Right ventricle myocardium superior (tissue), 1 donor: ENCODE measurements at places on chromosomes 16 and 17. TPM values are rescaled to one million over a fixed set of nuclear protein-coding genes. Genes with fewer than 3 reads are reported as not detected.

GRCh38 chr17:81385320-81386111 is 9.7 kb upstream of the BAHCC1 start:
- DNase-seq = peak; percentile 60

GRCh38 chr17:41583137-41584127 is 3.3 kb downstream of the KRT14 start:
- no peak for DNase-seq

Gene ZNF207
- 54.4 TPM for total RNA-seq

GRCh38 chr17:3271072-3271848 is 26.9 kb downstream of the OR3A1 start:
- DNase-seq = no peak

DNA sequence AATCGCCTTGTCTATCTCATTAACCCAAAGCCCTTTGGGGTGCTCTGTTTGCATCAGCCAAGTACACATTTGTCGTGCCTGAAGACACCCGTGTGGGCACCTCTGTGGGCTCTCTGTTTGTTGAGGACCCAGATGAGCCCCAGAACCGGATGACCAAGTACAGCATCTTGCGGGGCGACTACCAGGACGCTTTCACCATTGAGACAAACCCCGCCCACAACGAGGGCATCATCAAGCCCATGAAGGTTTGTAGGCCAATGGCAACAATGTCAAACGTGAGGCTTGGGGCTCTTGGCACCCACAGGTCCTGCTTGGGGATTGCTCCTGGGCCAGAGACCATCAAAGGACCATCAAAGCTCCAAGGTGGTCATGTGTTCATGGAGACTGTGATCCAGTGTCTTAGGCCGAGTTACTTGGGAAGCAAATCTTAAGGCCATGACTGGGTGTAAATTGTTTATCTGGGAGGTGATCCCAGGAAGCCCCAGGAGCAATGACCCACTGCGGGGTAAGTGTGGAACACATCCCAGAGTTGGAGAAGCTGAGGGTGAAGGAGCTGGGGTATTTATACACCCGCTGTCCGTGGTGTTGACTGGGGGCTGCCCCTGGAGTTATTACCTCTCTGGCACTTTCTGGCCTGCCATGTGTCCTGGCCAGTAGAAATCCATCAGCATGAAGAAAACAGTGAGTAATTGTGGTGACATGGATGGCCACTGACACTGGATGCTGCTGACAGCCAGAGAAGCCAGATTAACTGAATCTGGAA is 24.0 kb downstream of the CDH5 start:
- DNase-seq = no peak

- no peak for DNase-seq
Observed at GRCh38 chr16:61726125-61726524, 310.1 kb downstream of the CDH8 start.

DNA sequence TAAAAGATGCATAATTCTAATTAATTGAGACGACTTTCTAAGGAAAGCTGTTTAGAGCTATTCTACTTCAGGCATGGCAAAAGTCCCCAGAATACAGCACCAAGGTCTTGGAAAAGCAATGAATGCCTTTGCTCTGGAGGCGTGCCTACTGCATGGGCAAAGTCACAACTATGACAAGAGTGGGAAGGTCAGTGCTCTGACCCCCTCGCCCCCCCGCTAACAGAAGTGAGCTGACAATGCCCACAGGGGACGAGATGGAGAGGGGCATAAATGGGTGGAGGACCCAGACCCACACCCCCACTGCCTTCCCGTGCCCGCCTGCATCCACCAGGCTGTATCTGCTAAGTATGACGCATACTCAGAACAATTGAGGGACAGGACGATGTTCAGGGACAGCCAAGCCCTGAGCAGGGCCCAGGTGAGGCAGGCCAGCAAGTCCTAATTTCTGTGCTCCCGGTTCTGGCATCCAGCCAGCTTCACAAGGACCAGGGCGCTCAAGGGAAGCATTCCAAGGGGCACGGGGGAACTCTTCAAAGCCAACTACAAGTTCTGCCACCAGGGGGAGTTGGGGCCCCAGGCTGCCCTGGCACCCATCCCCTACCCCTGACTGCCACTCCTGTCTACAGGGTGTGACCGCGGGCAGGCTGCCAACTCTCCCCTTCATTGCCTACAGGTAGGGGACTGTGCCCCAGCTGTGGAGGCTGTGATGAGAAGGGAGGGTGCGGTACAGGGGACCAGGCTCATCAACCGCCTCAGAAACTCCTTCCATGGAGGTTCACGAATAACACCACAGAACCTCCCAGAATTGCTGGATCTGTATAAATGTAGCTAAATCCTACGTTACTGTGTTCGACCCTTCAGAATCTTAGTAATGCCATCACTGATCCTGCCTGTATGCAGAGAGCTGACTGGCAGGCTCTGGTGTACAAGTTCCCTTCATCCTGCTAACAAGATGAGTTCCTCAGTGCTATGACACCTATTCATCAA is 20.8 kb downstream of the NPRL3 start:
- peak; percentile 66 for DNase-seq

Gene PYDC1
- total RNA-seq = not detected

- DNase-seq = no peak
Observed at GRCh38 chr16:87542531-87543102, 49.8 kb upstream of the ZCCHC14 start.

Gene LITAFD
- not detected for total RNA-seq

DNA sequence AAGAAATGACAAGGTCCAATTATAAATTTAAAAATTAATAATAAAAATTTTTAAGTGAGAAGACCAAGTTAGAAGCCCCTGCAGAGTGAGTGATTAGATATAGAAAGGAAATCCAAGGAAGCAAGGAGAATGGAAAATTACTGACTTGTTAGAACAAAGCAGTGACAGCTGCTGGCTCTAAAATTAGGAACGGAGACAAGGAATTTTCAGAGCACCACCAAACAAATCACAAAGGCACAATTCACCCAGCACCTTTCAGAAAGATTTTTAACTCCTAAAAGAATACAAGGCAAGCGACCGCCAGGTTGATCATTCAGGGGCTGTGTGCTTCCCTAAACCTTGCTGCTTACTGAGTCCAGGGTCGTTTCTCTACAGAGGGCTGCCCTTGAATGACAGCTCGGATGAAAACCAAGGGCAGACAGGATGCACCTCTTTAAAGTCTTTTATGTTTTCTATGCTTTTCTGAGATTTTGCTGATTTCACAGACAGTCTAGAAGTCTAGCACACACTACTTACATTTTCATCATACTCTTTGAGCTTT is 45.4 kb upstream of the GINS3 start:
- no peak for DNase-seq

- DNase-seq = no peak
Observed at GRCh38 chr16:48035142-48035541, 120.7 kb downstream of the ABCC12 start.

- no peak for DNase-seq
Observed at GRCh38 chr16:69131167-69131838, 1.1 kb downstream of the CHTF8 start.

DNA sequence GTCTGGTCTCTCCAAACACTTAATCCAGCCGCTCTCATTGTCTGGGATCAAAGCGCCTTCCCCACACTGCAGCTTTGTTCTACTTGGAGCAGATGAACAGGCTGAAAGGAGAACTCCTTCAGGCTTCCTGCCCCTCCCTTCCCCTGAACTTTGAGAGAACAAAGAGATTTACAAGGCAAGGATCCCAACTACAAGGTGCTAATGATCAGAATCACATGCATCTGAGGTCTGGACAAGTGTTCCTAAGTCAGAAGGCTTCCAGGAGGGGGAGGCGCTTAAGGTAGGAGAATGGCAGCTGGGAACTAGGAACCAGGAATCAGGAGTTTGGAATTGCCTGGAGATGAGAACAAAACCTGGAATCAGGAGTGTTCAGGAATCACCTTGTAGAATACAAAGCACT is 606.3 kb upstream of the CDH11 start:
- DNase-seq = no peak

Gene ABCA9
- total RNA-seq = 31.7 TPM

DNA sequence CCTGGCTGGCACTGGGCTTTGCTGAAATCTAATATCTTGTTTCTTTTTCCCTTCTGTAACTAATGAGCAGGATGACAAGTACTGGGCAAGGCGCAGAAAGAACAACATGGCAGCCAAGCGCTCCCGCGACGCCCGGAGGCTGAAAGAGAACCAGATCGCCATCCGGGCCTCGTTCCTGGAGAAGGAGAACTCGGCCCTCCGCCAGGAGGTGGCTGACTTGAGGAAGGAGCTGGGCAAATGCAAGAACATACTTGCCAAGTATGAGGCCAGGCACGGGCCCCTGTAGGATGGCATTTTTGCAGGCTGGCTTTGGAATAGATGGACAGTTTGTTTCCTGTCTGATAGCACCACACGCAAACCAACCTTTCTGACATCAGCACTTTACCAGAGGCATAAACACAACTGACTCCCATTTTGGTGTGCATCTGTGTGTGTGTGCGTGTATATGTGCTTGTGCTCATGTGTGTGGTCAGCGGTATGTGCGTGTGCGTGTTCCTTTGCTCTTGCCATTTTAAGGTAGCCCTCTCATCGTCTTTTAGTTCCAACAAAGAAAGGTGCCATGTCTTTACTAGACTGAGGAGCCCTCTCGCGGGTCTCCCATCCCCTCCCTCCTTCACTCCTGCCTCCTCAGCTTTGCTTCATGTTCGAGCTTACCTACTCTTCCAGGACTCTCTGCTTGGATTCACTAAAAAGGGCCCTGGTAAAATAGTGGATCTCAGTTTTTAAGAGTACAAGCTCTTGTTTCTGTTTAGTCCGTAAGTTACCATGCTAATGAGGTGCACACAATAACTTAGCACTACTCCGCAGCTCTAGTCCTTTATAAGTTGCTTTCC is 56.0 kb downstream of the HLF start:
- no peak for DNase-seq

Gene PTX4
- total RNA-seq = 0.16 TPM

Gene PLD6
- 10.2 TPM for total RNA-seq

GRCh38 chr16:79284766-79285165 is 315.8 kb downstream of the MAF start:
- no peak for DNase-seq

- DNase-seq = no peak
Observed at GRCh38 chr16:72844225-72844920, 203.6 kb downstream of the ZFHX3 start.

DNA sequence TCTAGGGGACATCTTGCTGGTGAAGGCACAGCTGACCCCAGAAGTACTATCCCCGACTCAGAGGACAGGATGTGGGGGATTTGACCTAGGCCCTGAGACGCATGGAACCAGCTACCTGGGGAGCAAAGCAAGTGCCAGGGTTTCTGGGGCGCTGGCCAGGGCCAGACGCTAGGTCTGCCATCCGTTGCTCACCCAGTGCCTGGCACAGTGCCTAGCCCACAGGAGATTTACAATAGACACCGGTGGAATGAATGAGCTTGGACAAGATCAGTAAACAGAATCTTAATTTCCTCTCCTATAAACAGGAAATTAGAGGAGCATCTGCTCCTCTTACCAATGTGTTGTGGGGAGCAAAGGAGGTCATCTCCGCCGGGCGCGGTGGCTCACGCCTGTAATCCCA is 5.0 kb downstream of the RPRML start:
- DNase-seq = no peak

GRCh38 chr17:21678393-21679081 is 13.8 kb upstream of the KCNJ18 start:
- DNase-seq = no peak

- DNase-seq = no peak
Observed at GRCh38 chr17:27978689-27979175, 63.7 kb upstream of the NLK start.

- DNase-seq = peak; percentile 80
Observed at GRCh38 chr16:1300664-1301476, 8.6 kb upstream of the UBE2I start.

GRCh38 chr17:21774263-21774662 is 81.9 kb downstream of the KCNJ18 start:
- DNase-seq = no peak

Gene SLC5A10
- total RNA-seq = not detected

- no peak for DNase-seq
Observed at GRCh38 chr17:63524051-63524450, 893 bp downstream of the KCNH6 start.

Gene PNPO
- 28.2 TPM for total RNA-seq

Gene MYO1C
- 182 TPM for total RNA-seq

Gene CEP295NL
- 0.70 TPM for total RNA-seq

DNA sequence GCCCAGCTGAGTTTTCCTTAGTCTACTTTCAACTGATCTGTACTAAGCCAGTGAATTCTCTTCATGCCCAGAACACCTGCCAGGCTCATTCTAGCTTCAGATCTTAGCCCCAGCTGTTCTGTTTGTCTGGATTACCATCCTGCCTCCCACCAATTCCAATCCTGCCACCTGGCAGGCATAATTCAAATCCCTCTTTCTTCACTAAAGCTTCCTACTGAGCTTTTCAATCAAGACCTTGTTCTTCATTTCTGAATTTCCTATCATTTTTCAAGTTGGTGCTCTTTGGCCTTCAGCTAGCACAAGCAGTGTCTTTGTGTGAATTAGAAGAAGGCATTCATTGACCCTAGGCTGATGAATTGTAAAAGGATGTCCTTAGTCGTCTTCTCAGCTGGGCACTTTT is 357.6 kb downstream of the UTP18 start:
- no peak for DNase-seq

Gene KRTAP9-2
- not detected for total RNA-seq

Gene C17orf113
- total RNA-seq = 0.59 TPM

Gene CDH13
- 166 TPM for total RNA-seq

DNA sequence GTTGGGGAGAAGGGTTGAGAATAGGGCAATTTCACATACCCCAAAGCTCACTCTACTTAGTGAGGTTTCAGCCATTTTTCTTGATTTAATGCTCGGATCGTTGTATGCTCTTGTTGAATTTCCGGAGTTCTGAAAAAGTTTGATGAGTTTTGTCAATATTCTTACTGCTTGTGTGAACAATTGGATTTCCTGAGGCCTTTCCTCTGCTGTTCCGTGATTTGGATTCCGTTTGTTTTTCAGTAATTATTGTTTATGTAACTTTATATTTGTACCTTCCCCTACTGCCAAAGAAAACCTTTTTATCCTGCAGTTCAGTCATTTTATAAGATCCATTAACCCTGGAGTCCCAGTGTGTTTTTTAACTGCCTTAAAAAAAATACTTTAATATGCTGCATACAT is 62.9 kb downstream of the PHKB start:
- DNase-seq = no peak

- DNase-seq = peak; percentile 50
Observed at GRCh38 chr16:72860726-72861562, 187.0 kb downstream of the ZFHX3 start.

Gene SPATA20
- total RNA-seq = 58.2 TPM

DNA sequence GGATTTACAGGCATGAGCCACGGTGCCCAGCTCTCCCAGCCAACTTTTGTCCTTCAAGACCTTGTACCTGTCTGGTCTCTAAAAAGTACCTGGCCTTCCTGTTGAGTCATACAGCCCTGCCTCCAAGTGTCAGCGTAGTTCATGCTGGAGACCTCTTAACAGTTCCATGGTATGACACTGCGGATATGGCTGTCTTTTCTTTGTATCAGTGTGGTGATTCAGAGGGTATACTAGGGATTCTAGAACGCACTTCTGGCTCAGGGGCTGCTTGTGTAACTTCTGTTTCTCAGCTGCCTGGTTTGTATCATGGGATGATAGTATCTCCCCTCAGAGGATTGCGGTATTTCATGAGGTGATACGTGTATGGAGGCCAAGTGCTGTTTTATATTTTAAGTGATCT is 2.0 kb upstream of the TMEM11 start:
- DNase-seq = no peak
